ENCODE measurements at places on chromosomes 1 and 21.

GRCh38 chr1:995665-996633, 3.9 kb downstream of the HES4 start:
- no peak for DNase-seq

GRCh38 chr1:109193653-109194590, 19.8 kb upstream of the SARS1 start:
- DNase-seq: no peak

DNA sequence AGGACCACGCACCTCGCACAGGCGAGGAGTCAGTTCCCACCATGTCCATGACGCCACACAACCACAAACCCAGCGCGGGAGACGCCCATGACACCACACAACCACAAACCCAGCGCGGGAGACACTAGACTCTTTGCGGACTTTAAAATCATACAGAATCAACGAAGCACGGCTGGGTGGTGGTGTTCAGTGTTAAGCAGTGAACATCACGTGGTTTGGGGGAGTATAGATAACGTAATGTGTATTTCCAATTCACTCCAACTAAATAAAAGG, 19.2 kb downstream of the PTTG1IP start:
- DNase-seq: no peak

- DNase-seq: no peak
Observed at GRCh38 chr1:218482683-218483082, 137.5 kb downstream of the TGFB2 start.

GRCh38 chr1:219339466-219339865, 165.8 kb downstream of the LYPLAL1 start:
- no peak for DNase-seq

DNA sequence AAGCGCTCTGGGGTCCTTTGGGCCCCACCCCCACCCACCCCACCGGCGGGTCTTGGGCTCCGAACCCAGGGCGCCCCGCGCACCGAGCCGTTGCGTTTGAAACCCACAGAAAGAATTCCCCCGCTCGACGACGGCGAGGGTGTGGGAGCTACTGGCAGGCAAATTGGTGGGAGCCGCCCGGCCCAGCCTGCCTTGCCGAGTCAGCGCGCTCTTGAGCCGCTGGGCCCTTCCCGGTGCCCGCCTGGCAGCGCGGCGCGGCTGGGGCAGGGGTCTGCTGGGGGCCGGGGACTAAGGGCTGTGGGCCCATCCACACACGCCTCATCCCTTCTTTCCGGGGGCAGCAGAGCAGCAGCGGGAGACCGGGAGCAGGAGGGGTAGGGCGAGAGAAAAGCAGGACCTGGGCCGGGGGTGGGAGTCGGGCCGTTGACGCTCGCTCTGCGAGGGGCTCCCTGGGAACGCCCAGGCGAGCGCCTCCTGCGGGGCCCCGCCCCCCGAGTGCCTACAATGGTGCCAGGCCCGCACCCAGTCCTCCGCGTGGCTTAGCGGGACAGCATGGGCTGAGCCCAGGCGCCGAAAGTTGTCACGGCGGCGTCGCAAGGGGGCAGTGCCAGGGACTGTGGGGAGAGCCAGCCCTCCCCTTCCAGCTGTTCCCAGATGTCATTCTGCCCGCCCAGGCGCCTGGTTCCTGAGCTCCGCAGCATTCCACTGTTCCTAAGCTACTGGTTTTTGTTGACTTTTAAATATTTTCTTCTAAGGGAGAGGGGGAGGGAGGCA, at the start of gene C1orf94:
TSS of gene C1orf94 (plus strand) at position 78 of the 774 bp plus-strand sequence. CDS start 883 bp downstream, outside the sequence.
- no peak for DNase-seq

DNA sequence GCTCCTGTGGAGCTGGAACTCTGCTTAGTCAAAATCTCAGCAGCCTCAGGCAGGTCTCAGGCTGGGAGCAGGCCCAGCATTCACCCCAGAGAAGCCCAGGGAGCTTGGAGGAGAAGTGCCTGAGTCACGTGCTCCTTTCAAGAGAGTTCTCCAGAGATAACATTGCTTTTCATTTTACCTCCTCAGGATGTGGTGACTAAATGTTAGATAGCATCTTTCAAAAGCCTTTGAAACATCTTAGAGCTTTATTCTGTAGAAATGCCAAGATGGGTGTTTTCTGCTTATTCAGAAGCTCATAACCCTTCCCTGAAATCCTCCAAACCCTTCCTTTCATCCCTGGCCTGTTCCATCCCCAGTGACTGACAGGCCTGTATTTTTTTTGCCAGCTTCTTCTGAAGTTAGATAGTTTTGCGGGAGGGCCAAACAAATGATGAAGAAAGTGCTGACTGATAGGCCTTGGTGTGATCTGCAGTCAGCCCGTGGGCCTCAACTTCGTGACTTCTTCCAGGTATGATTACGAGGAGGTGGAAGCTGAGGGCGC, 58.0 kb downstream of the PGM1 start:
- no peak for DNase-seq

GRCh38 chr1:206769304-206769731, 1.3 kb upstream of the IL19 start:
- peak; percentile 65 for DNase-seq

- no peak for DNase-seq
Observed at GRCh38 chr1:88169139-88169538, 514.9 kb upstream of the PKN2 start.

- DNase-seq: no peak
Observed at GRCh38 chr1:201459775-201460174, 9.2 kb downstream of the PHLDA3 start.
